Colonic mucosa (tissue), 4 donors: ENCODE measurements at places on chromosomes 13 and 19.

DNA sequence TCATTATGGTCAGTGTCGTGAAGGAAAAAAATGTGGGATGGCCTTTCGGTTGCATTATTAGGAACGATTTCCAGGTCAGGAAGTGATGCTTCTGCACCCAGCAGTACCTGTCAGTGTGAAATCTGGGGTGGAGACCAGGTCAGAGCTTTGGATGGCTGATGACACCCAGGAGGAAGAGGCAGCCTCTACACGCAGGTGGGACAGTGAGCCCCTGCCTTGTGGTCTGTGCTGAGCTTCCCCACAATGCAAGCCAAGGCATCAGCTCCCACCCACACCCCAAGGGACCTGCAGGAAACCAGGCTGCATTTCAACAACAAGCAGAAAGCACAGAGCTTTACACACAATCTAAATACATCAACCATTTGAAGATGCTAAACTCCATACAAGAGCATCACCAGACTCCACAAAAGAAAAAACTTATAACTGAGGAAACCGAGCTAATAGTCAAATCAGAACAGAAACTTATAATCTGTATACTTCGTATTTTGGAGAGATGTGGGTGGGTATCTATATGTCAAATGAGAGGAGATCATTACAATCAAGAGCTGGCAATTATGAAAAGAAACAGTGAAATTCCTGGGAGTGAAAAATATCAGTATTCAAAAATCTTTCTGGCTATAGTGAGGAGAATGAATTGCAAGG is 130.1 kb downstream of the ZDHHC20 start:
- DNase-seq = no peak

GRCh38 chr19:35307931-35308330 is 16.0 kb downstream of the MAG start:
- no peak for DNase-seq

DNA sequence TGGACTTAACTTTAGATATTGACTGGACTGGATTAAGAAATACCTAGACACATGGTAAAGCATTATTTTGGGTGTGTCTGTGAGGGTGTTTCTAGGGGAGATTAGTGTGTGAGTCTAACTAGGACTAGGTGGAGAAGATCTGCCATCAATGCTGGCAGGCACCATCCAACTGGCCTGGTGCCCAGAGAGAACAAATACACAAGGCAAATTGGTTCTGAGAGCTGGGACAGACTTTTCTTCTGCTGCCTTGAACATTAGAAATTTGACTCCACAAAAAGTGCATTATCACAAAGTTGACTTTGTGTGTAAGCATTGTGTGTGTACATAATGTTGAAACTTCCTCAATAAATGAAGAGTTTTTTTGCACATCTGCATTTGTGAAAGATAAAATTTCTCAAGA is 522.1 kb downstream of the SUCLA2 start:
- DNase-seq = no peak

- DNase-seq = no peak
These were observed 32.6 kb downstream of the SLC7A1 start for GRCh38 chr13:29562786-29563438.

DNA sequence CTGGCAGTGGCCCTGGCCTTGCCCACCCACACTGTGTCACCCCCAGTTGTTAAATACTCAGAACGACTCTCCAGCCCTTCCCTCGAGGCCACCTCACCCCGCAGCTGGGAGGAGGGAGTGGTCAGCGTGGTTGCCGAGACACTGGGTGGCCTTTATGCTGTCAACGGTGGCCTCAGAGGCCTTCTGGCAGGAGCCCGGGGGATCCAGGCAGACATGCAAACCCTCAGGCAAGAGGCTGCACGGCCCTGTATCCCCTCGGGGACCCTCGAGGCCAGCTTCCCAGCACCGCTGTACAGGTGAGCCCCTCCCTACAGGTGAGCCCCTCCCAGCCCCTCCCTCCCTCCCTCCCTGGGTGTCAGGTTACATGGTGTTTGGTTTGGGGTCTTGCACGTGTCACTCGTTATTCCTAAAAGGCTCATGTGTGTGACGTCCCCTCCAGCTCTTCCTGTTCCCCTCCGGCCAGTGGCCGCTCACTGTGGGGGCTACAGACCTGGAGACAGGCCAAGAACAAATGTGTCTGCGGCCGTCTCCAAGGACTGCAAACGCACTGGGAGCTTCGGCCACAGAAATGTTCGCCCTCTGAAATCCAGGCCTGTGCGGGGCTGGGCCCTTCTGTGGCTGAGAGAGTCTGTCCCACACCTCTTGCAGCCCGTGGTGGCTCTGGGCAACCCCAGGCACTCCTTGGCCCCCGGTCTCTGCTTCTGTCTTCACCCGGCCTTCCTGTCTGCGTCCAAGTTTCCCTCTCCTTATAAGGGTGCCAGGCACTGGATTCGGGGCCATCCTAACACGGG is at the start of gene TEKTIP1:
TSS of gene TEKTIP1 (plus strand) at position 210 of the 791 bp plus-strand sequence. CDS start at position 214, 4 bp downstream.
- DNase-seq = no peak
